ENCODE measurements at places on chromosomes 6 and 20.
A peak's percentile ranks its signal among the peaks of the same experiment; 100 is the strongest.

GRCh38 chr6:35327349-35328027 is 14.9 kb upstream of the PPARD start:
- H3K4me3 ChIP-seq: no peak overlapping the region
- peak; percentile 82 for DNase-seq
- H3K4me1 ChIP-seq: peaks cover 23% of the 10 kb centered on the region
- H3K27ac ChIP-seq: peak overlapping the region; percentile 39

DNA sequence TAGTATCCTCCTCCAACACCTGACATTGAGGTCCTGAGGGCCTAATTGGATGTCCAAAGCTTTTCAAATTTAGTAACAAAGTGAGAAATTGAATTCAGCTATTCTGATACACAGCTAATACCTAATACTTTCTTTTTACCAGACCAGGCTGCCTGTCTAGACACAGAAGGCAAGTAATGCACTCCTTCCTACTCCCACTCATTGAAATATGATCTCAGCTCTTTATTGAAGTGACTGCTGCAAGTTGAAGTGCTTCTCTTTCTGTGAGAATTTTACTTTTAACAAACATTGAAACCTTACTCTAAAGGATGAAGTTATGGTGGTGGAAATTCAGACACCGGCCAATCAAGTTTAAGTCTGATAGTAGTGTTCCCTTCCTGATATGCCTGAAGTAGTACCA is 90.8 kb upstream of the OGFRL1 start:
- no peak overlapping the region for H3K4me3 ChIP-seq
- H3K4me1 ChIP-seq: no peaks in the 10 kb centered on the region
- H3K27me3 ChIP-seq: no peaks in the 10 kb centered on the region
- no peaks in the 10 kb centered on the region for H3K36me3 ChIP-seq

- no peak for DNase-seq
- no peaks in the 10 kb centered on the region for H3K4me1 ChIP-seq
- H3K27me3 ChIP-seq: no peaks in the 10 kb centered on the region
- no peak overlapping the region for H3K4me3 ChIP-seq
Observed at GRCh38 chr6:144315226-144315980, 30.3 kb downstream of the UTRN start.

- no peak overlapping the region for H3K4me3 ChIP-seq
- H3K36me3 ChIP-seq: no peaks in the 10 kb centered on the region
- DNase-seq: no peak
- H3K27ac ChIP-seq: no peak overlapping the region
Observed at GRCh38 chr20:58553166-58553696, 38.0 kb upstream of the APCDD1L start.

DNA sequence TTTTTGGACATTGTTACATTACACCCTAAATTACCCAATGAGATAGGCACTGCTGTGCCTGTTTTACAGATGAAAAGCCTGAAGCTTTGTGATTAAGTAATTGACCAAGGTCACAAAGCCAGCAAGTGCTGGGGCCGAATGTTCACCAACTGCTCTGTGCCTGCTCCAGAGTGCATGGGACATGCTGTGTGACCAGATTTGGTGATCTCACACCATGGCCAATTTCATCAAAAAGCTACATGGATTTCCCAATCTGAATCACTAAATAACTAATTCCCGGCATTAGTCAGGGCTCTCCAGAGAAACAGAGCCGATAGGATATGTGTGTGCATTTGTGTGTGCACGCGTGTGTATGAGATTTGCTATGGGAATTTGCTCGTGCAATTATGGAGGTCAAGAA is 228.3 kb upstream of the ECI2 start:
- H3K27me3 ChIP-seq: peaks cover 8% of the 10 kb centered on the region
- H3K36me3 ChIP-seq: no peaks in the 10 kb centered on the region
- no peaks in the 10 kb centered on the region for H3K4me1 ChIP-seq
- H3K4me3 ChIP-seq: no peak overlapping the region
- no peak overlapping the region for H3K27ac ChIP-seq
